Stimulated activated CD8-positive, alpha-beta memory T cell treated with anti-CD3 and anti-CD28 coated beads, Interleukin-15, amount 100 ng/mL, for 4 hours (primary cell): ENCODE measurements at places on chromosomes 2 and 18.
A peak's percentile ranks its signal among the peaks of the same experiment; 100 is the strongest.

GRCh38 chr2:127012215-127012614 is 94.7 kb downstream of the BIN1 start:
- DNase-seq, result no peak

- DNase-seq, result no peak
Observed at GRCh38 chr2:144099780-144100377, 420.0 kb downstream of the ZEB2 start.

DNA sequence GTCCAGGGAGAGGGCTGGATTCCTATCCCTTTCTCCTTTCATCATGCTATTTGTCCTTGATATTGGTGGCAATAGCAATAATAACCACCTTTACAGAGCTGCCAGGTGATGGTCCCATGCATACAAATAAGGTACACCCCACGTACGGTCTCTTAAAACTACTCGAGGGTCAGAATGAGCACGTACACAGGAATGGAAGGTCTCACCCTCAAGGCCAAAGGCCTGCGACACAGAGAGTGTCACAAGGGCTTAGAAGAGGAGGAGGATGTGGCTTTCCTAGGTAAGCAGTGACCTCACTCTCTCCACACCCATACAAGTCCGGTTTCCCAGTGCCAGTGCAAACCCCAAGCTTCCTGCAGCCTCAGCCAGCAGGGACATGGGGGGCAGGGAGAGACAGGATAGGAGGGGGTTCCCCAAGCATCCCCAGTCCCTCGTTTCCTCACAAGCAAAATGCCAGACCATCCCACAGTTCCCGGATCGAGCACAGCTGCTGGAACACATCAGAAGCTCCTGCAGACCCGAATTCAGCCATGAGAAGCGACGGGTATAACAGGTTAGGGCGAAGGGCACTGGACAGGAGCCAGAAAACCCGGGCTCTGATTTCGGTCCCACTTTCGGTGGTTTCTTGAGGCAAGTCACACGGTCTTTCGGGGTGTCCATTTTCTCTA is 49.2 kb downstream of the PLB1 start:
- DNase-seq, result no peak

DNA sequence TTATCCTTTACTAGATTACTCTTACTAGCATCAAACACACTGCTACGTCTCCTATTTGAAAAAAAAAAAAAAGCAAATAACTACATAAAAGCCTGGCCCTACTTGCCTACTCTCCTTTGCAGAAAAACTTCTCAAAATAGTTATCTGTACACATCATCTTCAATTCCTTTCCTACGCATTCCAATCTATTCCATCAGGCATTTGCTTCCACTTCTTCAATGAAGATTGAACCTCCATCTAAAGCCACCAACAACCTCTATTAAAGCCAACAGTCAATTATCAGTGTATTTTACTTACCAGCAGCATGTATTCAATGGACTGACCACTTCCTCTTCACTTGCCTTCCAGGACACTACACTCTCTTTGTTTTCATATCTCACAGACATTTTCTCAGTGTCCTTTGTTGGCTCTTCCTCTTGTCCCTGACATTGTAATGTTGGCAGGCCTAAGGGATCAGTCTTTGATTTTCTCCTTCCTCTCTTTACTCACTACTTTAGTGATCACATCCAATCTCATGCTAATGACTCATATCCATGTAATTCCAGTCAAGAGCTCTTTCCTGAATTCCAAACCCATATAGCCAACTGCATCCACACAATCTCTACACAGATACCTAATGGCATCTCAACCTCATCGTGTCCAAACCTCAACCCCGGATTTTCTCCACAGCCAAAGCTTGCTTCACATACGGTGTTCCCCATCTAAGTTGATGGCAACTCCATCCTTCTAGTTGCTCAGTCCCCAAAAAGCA is 131.3 kb downstream of the CCDC148 start:
- DNase-seq, result no peak

DNA sequence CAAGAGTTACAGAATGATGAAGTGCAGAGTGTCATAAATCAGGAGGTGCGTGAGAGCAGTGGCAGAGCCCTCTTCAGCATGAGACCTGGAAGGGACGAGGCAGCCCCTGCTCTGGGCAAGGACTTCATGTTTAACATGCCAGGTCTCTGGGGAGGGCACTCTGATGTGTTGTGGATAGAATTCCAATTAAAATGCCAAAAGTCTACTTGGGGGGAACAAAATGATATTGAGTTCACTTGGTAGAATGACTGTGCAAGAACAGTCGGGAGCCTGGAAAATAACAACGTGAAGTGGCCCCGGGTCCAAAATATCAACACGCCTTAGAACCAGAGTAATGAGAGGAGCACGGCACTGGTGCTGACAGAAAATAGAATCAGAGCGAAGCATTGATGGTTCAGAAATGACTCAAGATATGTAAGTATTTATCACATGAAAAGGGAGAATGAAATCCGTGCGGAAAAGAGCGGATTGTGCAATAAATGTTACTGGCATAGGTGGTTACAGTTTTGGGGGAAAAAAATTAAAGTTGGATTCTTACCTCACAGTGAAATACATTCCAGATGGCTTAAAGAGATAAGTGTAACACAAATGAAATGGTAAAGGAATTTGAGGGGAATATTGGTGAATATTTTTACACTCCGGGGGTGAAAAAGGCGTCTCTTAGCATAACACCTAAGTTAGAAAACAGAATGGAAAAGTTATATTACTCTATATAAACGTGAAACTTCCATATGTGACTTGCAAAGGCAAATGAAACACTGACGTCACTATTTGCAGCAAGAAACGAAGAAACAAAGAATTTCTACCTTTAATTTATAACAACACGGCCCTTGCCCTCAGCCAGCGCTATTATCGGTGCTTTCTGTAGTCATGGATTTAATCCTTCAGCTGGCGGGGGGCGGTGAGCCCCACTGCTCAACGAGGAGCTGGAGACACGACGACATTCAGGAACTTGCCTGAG is 159.4 kb upstream of the TWIST2 start:
- no peak for DNase-seq

GRCh38 chr18:49814147-49814499 is 790 bp upstream of the ACAA2 start:
- peak; percentile 37 for DNase-seq

GRCh38 chr18:56851774-56852173 is 200.6 kb downstream of the WDR7 start:
- no peak for DNase-seq

GRCh38 chr2:192007581-192008228 is 160.8 kb upstream of the CAVIN2 start:
- DNase-seq, result no peak

- no peak for DNase-seq
Observed at GRCh38 chr2:95052307-95052706, 26.8 kb downstream of the MAL start.

DNA sequence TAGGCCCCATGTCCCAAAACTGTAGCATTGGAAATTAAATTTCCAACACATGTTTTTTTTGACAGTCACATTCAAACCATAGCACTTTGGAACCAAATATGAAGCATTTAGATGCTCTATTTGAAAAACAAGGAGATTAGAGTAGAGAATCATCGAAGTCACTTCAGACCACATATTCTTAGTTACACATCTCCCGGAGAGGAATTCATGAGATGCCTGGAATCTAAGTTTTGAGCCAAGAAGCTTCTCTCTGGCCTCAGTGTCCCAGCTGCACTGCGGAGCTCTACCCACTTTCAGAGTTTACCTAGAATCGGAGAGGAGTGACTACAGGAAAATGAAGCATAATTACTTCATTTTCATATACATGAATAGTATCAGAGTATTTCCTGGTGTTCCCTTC is 385.9 kb downstream of the TNS1 start:
- DNase-seq, result no peak

DNA sequence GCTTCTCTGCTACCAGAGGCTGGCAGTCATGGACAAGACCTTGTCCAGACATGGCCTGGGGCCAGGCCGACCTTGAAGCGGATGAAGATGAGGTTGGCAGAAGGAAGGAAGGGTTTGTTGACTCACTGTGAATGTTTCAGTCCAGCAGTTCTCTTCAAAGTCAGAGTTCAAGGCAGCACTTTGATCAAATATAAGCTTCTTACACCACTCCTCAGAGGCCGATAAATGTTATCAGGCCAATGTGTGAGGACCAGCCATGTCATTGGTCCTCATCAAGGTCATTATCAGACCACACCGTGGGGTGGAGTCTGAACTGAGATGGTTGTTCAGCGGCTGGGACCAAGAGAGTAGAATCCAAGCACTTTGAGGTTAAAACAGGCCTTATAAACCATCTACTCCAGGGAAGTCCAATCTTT is 35.5 kb downstream of the QPCT start:
- DNase-seq, result no peak

- no peak for DNase-seq
Observed at GRCh38 chr2:230891064-230891463, 26.3 kb downstream of the ITM2C start.

GRCh38 chr2:35946478-35946877 is 409.1 kb upstream of the CRIM1 start:
- DNase-seq, result no peak

GRCh38 chr2:220528180-220528675 is 900.8 kb downstream of the SLC4A3 start:
- no peak for DNase-seq

- DNase-seq, result no peak
Observed at GRCh38 chr18:44759925-44760342, 79.2 kb downstream of the SETBP1 start.

DNA sequence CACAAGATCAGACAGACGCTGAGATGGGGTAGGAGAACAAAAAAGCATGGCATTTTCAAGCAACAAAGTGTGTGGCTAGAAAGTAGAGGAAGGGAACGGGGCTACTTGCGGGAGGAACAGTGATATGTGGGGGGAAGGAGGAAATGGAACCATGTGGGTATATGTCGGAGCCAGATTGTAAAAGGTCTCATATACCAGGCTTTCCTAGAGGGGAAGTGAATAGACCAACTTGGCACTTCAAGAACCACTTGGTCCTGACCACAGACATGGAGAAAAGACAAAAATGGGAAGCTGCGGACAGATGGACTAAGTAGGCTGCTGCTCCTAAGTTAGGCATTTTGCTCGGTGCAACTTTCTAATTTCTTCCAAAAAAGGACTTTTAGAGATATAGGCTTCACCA is 196.0 kb downstream of the DCC start:
- no peak for DNase-seq

- DNase-seq, result no peak
Observed at GRCh38 chr2:204051984-204052556, 115.5 kb downstream of the ICOS start.

DNA sequence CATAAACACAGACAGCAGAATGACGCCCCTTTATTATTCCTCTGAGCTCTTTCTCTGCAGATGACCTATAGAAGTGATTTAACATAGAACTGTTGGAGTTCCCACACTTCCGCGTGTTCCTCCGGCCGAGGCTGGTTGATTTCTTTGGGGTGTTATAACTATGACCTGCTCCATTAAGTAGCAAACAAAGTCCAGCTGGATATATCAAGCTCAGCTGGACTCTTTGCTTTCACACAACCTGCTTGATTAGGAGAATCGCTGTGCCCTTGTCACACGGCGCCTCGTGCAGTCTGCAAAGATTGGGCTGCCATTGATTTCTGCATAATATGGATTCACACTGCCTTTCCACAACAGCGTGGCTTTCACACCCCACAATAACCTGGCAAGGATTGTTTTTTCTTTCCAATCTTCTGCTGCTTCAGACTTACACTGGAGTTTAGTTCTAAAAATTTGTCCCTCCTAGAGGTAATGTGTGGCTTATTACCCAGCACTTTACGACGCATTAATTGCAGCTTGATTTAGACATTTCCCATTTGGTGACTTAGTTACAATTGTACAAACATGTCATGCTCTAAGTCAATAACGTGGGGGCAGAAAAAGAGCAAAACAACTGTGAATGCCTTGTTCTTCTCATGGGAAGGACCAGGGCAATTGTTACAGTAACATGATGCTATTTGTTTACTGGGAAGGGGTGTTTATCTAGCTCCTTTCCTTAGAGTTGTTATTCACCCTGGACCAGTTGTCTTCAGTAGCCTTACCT is 485.7 kb downstream of the TXNL1 start:
- DNase-seq, result no peak

DNA sequence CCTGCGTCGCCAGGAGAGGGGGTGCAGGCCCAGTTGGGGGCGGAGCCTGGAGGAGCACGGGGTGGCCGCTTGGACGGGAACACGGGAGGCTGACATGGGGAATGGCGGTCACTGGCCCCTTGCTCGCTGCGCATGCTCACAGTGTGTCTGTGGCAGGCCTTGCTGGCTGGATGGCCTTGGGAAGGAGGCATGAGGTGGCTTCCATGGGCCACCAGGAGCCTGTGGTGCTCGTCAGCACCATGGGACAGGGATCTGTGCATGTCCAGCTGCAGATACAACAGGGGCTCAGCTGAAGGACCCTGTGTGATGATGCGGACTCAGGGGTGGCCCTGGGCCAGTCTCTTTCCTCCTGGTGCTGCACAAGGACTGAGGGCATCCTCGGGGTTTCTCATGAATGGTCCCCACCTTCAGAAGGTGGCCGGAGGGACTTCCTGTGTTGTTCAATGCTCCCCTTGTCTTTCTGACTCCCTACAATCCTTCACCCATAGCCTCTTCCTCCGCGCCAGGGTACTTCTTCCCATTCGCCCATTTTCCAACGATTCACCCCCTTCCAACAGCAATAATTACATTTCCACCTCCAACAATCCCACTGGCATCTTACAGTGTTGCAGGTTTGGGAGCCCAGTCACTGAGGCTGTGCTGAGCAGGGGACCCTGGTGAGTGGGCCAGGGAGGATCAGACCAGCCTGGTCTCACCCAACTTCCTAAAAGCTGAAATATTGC is 3.4 kb upstream of the SP140L start:
- no peak for DNase-seq

DNA sequence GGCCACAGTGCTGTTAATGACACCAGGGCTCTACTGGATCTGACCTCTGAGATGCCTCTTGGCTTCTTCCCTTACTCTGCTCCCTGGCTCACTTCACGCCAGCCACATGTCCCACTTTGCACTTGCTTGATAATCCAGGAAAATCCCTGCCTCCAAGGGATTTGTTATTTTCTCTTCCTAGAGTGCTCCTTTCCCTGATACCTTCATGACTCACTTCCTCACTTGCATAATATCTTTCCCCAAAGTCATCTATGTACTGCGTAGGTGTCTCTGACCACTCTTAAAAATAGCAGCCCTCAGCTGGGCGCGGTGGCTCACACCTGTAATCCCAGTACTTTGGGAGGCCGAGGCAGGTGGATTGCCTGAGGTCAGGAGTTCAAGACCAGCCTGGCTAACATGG is 572.3 kb downstream of the PLCL1 start:
- no peak for DNase-seq

GRCh38 chr2:232880764-232881351 is 10.8 kb downstream of the SNORC start:
- DNase-seq, result no peak

DNA sequence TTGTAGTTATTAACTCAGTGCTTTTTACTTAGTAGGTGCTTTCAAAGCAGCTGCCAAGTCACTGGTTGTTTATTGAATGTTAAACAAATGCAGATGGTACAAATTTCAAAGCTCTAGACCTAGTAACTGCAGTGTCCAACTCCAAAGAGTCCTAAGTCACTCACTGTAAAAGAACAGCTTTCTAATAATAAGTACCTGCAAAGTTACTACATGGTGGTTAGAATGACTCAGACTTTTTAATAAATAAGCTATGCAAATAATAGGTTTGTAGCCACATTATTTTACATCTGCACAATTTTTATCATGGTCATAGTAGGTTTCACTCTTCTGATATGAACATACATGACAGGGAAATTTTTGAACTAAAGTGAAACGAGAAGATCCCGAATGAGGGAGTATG is 1620.4 kb upstream of the CELF4 start:
- DNase-seq, result no peak
